HS-5 (cell line): ENCODE measurements at places on chromosomes 2 and 18.

- no peak for DNase-seq
Observed at GRCh38 chr2:72340665-72341064, 193.0 kb upstream of the CYP26B1 start.

- no peak for DNase-seq
Observed at GRCh38 chr2:164624316-164624715, 3.0 kb upstream of the GRB14 start.

DNA sequence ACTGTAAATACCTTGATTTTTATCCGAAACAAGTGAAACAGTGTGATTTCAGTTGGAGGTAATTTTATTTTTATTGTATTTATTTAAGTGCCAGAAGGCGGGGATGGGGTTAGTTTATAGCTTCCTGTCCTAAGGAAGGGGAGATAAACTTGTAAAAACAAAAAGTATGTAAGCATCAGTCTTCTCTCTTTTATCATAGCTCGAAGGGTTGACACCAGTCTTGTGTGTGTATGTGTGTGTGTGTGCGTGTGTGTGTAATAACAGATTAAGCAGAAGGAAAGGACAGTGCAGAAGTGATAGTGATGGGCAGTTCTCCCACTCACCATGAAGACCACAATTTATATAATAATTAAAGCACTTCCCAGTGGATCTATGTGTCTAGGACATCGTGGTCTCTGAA, 793.3 kb downstream of the PLCL1 start:
- DNase-seq, result no peak

DNA sequence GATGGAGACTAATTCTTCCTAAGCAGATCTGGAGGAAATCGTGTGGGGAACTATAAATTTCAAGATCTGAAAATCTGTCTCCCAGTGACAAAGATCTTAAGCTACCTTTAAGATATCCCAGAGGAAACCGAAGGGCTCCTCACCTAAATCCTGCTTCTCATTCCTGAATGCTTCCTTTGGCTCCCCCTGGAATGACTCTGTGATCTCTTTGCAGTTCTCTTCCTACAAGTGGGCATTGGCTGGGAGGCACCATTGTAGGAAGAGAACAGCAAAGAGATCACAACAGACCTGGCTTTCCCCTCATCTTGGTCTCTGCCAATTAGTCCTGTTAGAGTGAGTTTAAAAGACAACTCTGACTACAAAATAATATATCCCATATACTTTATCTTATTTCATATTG, 70.0 kb upstream of the KCNH7 start:
- no peak for DNase-seq

DNA sequence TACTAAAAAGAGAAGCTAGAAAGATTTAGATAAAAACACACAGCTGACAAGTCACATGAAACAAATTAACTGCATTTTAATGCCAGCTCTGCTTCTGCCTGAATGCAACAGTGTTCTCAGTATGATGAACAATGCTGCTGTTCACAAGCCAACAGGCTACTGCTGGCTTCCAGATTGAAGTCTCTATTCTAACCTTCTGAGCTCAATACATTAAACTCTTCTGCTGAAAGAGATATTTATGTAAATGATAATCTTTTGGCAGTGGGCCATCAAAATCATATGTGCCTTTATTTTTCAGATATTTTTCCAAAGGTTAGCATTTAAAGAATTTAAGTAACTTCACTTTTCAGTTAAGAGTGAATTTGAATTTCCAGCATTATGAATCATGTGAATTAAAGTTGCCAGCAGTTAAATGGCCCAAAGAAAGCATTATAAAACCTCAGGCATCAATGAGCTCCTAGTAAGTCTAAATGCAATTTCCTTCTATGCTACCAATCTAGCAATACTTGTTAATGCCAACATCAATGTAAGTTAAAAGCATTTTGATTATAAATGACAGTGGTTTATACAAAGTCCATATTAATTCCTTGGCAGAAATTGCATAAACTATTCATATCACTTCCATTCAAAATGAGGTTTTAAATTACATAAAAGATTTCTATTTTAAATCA, 72.4 kb downstream of the ID2 start:
- DNase-seq, result no peak

- no peak for DNase-seq
Observed at GRCh38 chr2:24210106-24210455, 35.2 kb downstream of the FAM228A start.

GRCh38 chr2:169001116-169001815, 29.9 kb downstream of the ABCB11 start:
- DNase-seq, result no peak

- no peak for DNase-seq
Observed at GRCh38 chr2:16566701-16567100, 98.9 kb downstream of the CYRIA start.

DNA sequence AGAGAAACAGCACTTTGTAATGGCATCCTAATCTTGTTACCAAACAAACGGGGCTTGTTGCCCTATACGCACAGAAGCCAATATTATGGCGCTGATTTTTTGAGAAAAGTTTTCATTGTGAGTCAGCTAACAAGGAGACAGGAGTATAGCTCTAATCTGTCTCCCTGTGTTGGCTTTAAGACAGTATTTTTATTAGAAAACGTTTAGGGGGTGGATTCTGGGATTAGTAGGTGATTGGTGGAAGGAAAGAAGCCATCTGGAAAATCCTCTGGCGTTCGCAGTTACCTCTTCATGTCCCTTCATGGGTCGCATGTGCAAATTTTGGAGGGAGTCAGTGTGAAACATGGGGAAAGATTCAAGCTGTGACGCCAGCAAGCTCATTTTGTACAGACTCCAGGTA, 698 bp upstream of the TMEM237 start:
- peak; percentile 25 for DNase-seq

DNA sequence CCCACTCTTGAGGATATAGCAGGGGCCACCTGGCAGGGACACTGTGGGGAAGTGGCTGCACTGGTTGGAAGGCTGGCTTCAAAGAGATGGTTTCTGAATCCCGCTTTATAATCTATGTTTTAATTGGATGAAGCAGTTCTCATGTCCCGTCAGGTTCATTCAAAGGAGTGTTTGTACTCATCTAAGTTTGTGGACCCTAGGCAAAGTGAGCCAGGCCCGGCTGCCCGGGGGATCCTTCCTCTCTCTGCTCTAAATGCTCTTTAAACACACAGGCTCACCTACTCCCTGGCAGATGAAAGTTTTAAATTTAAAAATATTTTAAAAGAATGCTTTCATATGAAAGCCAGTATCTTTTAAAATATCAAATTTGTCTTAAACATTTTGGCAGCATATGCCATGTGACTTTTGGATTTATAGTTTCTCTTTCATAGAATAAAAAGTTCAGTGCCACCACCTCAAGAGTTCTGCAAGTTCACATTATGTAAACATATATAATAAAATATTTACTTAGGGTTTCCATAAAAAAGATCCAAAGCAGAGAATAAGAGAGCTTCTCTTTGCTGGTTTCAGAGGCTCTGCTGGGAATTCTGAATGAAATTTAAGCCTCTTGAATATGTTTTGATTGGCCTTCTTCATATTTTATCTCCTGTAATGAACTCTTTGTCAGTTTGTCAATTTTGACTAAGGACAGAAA, 143.5 kb upstream of the ALPP start:
- DNase-seq, result no peak

- DNase-seq, result peak; percentile 88
Observed at GRCh38 chr18:67670024-67670543, 153.6 kb upstream of the DSEL start.

DNA sequence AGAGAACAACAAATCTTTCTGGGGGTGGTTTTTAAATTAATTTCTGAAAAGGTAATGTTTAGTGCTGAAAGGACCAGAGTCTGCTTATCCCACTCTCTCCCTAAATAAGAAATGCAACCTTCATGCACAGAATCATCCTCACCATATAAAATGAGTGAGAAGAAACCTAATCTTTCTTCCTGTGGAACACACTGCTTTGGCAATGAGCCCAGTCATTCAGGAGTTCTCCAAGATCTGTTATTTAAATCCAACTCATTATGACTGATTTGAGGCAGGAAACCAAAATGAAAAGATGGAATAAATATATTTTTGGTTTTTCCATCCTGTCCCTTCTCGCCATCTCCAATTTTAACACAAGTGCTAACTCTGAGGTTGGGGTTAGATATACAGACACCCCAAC, 228.3 kb downstream of the SRBD1 start:
- no peak for DNase-seq

DNA sequence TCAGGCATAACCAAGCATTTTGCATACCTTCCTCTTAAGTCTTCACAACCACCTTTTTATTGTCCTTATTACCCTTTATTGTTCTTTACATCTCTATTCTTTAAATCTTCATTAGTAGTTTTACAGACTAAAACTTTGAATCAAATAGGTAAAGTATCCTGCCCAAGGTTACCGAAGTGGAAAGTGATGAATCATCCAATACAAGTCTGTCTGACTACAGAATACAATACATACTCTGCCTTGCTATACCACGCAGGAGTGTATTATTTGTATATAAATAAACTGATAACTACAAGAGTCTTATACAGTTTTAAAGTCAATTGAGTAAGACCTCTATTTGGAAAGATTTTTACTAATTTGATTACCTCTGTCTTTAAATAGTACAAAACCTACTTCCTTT, 196.0 kb downstream of the ZEB2 start:
- no peak for DNase-seq

DNA sequence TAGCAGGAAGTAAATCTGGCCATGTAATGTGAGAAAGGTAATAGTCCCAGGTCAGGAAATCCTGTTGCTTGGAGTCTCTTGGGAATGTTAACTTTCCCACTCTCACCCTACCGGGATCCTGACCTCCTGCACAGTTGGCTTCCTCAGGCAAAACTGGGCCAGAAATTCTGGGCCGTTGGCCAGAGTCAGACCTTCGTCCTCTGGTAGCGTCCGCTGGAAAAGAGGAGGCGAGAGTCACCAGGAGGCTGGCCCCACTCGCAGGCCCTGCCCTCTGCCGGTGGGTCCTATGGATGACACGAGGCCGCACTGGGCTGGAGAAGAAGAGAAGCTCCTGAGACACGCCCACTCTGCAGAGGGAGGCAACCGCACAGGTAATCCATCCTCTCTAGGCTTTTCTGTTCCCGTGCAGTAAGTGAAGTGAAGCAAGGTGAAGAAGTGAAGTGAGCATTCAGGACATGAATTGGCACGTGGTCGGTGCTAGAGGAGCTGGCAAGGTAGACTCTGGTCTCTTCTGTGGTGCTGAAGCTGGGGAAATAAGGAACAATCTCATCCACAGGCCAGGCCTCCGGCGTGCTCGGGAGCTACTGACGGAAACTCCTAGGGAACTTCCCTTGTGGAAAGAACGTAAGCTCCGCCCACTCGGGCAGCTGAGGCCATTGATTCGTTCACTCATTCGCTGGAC, 182.7 kb upstream of the GLI2 start:
- DNase-seq, result no peak

GRCh38 chr2:239173301-239173700, 227.5 kb downstream of the HDAC4 start:
- DNase-seq, result no peak

- no peak for DNase-seq
Observed at GRCh38 chr2:37885329-37885993, 39.6 kb upstream of the RMDN2 start.
